ENCODE measurements at places on chromosomes 7 and 10.

GRCh38 chr7:133053321-133053891 lies 28.5 kb downstream of the CHCHD3 start:
- DNase-seq = no peak

DNA sequence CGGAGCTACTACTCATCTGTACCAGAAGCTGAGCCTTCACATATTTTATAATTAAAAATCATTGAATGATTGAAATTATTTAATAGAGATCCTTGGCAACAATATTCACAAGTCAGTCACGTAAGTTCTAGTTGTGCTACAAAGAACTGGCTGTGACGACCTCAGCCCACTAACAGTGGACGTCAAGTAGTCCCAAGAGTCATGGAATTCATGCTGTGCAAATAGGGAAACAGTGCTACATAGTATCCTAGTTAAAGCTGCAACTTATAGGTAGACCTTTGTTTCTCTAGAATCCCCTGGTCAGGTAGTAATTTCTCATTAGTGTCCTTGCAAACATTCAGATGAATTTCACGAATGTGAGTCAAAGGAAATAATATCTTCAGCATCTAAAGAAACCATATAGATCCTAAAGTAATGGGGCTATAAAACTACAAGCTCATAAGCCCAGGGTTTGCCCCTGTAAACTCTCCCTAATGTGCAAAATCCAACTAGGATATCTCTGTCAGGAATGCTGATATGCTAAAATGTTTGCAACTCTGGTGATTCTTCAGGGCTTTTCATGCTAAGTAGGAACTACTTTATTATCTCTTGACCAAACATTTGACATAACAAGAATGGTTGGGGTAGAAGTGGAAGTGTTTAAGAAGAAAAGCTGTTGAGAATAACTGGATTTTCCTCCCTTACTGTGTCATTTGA lies 31.2 kb downstream of the CFAP69 start:
- DNase-seq = no peak

DNA sequence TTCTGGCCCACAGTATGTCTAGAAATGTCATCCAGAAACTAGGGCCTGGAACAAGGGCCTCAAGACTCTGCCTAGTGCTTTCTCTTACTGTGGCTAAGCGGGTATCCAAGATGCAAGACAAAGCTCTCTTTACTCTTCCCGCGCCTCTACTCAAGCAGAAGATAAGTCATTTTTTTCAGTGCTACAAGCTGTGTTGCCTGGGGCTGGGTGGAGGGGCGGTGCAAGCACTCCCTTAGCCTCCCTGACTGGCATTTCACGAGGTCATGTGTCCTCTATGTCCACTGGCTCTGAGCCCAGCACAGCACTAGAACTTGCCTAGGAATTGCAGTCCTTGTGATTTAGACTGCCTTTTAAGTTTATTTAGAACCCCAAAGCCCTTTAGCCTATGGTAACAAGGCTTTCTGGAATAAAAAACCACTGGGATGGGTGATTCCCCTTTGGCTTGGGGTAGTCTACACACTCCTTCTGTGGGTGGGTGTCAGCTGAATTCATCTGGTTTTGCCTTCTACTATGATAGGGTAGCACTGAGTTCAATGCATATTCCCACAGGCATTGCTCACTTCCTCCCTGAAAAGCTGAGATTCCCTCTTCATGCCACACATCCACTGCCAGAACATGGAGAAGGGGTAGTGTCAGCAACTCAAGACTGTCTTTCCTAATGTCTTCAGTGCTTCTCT lies 371.8 kb upstream of the KCND2 start:
- DNase-seq = no peak

DNA sequence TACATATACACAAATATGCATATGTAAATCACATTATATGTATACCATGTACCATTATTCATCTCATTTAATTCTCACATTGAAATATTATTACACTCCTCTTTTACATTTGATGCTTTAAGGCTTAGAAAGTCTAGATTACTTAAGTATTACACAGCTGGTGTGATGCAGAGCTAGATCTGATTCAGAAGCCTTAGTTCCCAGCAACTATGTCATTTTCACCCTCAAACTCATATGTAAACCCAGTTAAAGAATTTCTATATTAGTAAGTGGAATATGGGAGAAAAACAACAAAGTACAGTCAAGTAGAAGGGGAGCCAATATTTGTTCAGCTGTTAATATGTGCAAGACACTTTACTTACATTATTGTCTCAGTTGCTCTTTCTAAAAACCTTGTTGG lies 74.3 kb upstream of the CSTF2T start:
- no peak for DNase-seq
